ENCODE measurements at places on chromosomes 16 and 17.

DNA sequence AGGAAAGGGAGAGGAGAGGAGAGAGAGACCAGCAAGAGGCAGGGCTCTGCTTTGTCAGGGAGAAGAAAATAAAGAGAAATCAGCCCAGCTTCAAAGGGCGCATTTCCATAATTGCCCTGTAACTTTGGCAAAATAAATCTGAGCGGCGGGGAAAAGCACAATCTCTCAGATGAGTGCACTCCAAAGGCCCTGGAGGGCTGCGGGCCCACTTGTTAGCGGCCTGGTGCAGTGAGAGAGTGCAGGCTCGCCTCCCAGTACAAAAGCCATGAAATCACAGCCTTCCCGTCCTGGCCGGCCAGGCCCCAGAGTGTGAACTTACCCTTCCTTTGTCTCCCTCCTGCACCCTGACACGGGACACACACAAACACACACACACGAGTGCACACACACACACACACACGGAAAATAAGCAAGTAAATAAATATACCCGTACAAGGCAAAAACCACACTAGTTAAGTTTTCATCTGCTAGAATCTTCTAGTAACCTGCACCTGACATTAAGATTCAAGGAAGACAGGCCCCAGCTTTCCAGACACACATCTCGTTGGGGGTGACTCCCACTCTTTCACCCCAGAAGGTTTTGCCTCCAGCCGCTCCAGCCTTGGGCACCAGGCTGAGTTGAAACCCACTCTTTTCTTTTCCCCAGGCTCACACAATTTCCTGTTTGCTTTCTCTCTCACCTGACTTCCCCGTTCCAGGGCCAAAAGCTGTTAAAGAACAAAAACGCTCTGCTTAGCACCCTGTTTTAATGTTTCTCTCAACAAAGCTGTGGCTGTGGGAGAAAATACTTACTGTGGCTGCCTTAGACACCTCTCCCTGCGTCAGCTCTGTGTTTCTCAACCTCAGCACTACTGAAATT lies 8.5 kb downstream of the IRX3 start:
- DNase-seq, result no peak

DNA sequence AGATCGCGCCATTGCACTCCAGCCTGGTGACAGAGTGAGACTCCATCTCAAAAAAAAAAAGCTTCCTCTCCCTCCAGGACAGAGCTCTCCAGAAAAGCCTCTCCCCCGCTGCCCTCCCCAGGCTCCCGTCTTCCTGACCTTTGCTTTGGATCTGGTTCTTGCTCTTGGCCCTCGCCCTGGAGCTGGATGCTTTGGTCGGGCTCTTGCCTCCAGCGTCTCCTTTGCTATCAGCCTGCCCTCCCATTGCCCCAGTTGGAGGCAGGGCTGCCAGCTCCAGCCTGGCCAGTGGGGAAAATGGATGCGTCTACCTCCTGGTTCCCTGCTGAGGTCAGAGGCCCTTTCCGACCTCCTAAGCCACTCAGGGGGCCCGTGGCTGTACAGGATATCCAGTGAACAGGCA lies 35.9 kb downstream of the TRARG1 start:
- no peak for DNase-seq

DNA sequence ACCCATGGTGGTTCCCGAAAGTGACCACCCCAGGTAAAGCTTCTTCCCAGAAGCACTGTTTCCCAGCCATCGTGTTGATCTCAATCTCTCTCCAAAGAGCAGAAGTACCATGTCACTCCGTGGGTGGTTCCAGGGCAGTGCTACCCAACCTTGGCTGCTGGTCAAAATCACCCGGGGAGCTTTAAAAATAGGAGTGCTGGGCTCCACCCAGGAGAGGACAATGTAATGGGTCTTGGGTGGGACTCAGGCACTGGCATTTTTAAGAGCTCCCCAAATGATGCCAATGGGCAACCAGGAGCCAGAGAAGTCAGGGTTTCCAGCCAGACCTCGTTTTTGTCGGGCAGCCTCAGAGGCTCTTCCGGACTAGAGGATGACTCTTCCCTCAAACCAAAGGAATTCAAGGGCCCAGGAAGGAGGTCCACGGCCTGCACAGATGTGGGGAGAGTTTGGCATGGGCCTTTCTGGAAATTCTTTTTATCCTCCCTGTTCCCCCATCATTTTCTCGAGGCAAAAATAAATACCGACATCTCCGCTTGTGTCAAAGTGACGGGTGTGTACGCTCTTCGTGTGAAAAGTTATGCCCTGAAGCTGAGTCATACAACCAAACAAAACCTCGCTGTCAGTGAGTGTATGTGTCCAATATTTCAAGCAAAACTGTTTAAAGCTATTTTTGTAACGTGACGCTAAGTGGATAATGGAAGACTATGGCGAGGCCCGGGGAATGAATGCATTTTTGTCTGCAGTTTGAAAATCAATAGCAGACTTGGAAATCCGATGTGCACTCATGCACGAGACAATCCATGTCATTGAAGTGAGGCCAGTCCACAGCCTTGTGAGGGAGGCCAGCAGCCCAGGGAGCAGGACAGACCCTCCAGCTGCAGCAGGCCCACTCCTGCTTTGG lies 364.1 kb downstream of the FOXL1 start:
- DNase-seq, result no peak

GRCh38 chr17:2364763-2365116 lies 27.4 kb downstream of the SGSM2 start:
- DNase-seq, result no peak

DNA sequence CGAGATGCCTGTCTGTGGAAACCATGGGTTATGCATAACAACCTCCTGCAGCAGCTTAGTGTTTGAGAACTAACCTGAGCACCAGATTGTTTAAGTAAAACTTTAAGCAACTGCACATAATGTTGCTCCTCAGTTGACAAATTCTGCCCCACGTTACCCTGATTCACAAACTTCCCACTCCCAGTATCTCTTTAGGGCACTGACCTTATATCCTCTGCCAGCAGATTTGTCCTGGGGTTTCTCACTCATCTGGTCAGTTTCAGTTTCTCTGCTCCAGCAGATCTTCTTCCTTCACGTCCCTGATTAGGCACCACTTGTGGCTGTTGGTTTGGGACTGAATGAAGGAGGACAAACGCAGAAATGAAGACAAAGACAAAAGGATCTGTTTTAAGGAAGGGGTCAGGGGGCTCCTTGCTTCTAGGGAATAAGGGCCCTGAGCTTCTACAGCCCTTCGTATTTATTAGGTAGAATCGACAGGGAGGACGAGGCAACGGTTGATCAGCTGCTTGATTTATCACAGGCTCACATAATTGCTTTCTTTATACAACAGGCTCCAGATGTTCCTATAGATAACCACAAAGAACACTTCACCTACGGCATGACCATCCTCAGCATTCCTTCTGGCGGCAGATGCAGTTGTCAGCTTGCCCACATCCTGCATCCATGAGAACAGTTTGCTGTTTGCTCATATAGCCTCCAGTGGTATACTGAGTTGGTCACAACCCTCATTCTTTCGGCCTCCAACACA lies 13.5 kb upstream of the ZNF689 start:
- no peak for DNase-seq

DNA sequence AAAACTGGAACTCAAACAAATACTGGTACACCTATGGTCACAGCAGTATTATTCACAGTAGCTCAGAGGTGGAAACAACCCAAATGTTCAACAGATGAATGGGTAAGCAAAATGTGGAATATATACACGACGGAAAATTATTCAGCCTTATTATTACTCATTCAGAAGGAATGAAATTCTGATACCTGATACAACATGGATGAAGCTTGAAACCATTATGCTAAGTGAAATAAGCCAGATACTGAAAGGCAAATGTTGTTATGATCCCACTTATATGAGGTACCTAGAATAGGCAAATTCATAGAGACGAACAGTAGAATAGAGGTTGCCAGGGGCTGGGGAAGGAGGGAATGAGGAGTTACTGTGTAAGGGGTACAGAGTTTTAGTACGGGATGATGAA lies 27.1 kb upstream of the MYLK3 start:
- no peak for DNase-seq

DNA sequence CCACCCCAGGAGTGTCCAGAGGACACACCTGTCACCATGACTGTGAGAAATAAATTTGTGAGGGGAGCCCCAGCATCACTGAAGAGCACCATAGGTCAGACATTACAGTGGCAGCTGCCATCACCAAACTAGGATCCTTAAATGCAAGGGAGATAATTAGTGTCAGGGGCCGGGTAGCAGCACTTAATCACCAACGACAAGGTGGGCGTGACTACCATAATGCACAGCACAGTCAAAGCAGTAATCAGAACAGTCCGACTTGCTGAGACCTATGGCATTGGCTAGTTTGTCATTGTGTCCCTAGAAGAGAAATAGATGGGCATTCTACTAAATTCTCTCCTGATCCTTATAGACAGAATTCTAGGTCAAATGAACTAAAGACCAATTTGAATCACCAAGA lies 856.7 kb upstream of the GOT2 start:
- DNase-seq, result no peak

DNA sequence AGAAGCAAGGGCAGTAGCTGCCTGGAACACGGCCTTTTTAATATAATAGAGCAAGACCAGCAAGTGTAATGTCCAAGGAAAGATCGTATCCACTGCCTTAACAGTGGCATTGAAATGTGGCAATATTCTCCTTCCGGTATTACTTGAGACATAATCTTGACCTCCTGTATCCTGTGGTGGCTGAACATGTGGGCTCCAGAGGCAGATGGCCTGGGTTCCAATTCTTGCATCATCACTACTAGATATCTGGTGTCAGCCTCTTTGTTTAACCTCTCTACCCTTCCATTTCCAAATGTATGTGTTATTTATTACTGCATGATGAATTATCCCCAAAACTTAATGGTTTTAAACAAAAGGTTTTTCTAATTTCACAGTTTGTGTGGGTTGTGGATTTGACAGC lies 3.5 kb upstream of the CDYL2 start:
- no peak for DNase-seq

GRCh38 chr16:10318798-10319500 lies 66.9 kb upstream of the ATF7IP2 start:
- no peak for DNase-seq

DNA sequence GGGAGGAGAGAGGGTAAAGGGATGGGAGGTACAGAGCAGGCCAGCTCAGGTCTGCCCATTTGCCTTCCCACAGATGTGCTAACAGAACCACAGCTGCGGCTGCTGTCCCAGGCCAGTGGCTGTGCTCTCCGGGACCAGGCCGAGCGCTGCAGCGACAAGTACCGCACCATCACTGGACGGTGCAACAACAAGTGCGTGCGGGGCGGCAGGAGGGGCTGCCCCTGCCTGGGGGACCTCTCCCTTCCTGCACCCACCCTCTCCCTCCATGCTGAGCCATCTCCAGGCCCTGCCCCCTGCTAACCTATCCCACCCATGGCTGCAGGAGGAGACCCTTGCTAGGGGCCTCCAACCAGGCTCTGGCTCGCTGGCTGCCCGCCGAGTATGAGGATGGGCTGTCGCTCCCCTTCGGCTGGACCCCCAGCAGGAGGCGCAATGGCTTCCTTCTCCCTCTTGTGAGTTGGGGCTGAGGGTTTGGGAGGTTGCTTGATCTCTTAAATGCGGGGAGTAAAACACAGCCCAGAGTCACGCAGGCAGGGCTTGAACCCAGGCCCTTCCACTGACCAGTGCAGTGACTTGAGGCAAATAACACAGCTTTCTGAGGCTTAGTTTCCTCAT lies 1.2 kb downstream of the EPX start:
- DNase-seq, result no peak

GRCh38 chr17:74514632-74515334 lies 16.5 kb downstream of the CD300LB start:
- DNase-seq, result no peak

- DNase-seq, result no peak
Observed at GRCh38 chr16:57055671-57056070, 36.7 kb upstream of the CPNE2 start.

- peak; percentile 34 for DNase-seq
Observed at GRCh38 chr16:78437352-78437968, 338.0 kb downstream of the WWOX start.

GRCh38 chr17:82241183-82241925 lies 12.5 kb downstream of the SLC16A3 start:
- DNase-seq, result peak; percentile 45

DNA sequence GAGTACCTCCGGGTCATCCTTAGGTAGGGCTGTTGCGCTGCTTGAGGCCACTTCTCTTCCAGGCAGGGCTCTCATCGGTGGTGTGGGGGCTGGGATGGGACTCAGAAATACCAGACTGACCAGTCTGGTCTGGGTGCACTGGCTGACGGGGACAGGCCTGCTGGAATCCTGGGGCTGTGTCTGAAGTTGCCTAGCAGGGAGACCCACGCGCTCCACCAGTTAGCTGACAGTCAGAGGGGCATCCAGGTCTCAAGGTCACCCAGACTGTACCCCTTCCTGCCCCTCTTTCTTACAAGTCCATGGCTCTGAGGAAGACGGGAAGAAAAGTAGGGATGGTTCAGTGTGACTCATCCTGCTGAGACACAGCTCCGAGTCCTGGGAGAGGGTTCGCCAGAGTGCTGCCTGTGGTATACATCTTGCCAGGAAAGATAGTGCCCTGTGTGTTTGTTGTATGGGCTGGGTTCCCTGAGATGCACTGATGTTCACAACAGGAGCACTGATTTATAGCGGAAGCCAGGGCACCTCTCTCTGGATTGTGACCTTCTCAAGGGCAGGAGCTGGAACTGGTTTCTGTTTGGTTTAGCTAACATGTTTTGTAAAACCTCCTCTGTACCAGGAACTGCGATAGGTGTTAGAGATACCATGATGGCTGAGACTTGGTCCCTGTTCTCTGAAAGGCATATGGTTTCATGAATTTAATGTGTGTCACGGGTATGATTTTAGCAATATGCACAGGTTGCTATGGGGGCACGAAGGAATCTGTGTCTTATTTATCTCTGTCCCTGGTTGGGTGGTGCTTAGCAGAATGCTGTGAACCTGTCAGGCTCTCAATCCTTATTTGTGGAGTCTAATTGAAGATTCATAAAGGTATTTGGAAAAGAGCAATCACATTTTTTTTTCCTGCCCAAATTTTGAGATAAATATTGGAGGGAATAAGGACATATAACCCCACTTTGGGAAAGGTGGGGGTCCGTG lies 97.5 kb downstream of the OR1D5 start:
- DNase-seq, result no peak

DNA sequence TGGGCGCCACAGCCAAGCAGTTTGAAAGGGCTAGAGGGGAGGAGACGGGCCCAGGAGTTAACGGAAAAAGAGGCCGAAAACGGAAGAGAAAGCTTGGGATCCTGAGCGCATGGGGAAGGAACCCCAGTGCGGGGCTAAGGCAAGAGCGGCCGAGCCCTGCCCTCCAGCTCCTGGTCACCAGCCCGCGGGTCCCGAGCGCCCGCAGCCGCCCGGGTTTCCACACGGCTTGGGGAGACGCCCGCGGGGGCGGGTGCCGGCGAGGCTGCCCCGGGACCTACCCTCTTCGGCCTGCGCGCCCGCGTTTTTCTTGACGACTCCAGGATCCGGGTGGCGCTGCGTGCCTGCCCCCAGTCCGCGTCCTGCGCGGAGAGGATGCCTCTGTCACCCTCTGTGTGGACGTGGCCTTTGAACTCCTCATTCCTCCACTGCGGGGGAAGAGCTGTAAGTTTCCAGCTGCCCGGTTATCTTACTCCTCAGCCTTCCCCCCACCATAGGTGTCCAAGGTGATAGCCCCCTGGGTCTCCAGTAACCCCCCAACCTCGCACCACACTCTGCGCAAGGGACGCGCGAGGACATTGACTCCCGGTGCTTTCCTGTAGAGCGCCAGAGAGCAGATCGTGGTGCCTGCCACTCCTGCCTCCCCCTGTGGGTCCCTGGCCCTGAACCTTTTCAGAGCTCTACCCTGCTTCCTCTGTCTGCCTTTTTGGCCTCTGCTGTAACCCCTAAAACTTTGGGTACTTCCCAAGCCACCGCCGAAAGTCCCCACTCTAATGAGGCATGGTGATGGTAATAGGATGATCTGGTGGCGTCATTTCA lies 1.7 kb upstream of the CDH11 start:
- DNase-seq, result no peak

All from activated CD4-positive, alpha-beta T cell treated with anti-CD3 and anti-CD28 coated beads for 4 hours (primary cell).